ENCODE measurements at places on chromosomes 4 and X. TPM values are rescaled to one million over a fixed set of nuclear protein-coding genes. Genes with fewer than 3 reads are reported as not detected.

Gene TCP11X2
- total RNA-seq = not detected

DNA sequence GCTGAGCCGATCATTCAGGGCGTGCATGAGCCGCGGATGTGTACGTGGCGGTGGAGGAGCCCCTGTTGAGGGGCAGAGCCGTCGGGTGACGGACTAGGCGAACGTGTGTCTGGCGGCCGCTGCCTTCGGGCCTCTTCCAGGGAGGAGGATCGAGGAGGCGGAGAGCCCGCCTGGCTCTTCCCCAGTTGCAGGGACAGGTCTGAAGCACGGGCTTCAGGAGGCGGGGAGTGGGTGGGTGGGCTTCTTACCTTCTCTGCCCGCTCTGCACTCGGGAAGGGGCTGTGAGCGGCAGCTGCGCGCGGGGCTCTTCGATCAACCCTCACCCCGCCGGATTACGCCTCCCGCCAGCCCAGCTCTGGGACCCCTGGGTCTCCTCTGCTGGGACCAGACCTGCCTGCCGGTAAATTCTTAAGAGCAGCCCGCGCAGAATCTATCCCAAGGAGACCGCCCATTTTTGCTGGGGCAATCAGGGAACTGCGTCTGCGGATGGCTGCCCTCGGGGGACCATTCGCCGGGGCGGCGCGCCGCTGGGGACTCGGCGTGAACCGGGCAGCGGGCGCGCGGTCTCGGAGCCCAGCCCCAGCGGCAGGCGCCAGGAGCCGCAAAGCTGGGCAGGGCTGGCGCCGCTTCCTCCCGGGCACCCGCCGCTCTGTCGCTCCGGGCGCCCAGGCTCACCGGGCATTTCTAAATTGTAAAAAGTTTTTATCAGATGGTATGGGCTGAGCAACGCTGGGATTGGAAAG is 4.9 kb downstream of the PLAC8 start:
- DNase-seq = no peak

GRCh38 chr4:1021386-1022050 is 10.1 kb downstream of the FGFRL1 start:
- DNase-seq = no peak

GRCh38 chr4:55068522-55068921 is 56.9 kb downstream of the KDR start:
- no peak for DNase-seq

- no peak for DNase-seq
These were observed 999 bp upstream of the KLHL15 start for GRCh38 chrX:24027985-24028384.

DNA sequence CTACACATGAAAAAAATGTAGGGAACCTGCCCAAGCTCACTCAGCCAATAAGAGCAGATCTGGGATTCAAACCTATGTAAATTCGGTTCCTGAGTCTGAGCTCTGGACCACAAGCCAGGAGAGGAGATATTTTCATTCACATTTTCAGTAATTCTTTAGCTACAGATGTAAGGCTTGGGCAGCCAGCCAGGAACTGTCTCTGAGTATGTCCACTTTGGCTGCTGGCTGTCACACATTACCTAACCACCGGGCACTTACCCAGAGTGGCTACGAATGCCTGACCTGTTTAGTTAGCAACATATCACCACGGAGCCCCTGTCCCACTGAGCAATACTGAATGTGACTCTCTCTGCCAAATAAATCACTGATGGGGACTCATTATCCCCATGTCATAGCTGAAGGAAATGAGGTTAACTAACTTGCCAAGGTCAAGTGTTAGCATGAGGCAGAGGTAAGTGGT is 15.3 kb downstream of the USP46 start:
- peak; percentile 72 for DNase-seq

DNA sequence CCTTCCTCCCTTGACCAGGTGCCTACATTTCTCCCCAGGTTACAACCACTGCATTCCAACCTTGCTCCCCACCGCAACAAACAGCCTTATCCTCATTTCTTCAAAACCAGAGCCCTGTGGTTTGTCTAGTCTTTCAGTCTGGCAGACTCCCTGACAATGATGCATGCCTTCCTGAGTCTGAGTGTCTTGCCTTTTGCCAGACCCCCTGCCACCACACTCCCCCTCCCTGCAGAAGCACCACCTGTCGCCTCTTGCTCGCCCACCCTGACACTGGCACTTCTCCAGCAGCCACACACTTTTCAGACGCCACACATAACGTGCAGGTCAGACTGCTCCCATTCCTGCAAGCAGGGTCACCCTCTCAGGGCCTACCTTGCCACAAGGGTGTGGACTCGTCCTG is 349.2 kb upstream of the NOCT start:
- no peak for DNase-seq

GRCh38 chrX:7889680-7890079 is 37.5 kb downstream of the PNPLA4 start:
- DNase-seq = no peak

DNA sequence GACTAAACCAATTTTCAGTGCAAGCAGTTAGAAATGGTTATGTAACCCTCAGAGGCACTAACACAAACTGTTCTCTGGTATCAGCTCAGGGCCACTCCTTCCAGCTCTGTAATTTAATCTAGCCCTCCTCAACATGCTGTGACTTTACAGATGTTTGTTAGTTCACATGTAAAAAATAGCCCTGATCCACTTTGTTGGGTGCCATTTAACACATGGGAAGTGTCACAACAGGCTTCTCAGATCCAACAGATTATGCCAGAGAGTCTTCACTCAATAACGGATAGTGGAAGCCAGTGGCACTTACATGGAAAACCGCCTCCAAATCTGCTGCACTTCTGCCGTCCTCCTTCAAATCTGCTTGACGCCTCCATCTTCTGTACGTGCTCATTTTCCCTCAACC is 51.6 kb downstream of the ATP8A1 start:
- DNase-seq = peak; percentile 2

Gene PAK3
- total RNA-seq = 0.90 TPM

- peak; percentile 33 for DNase-seq
These were observed 83.8 kb upstream of the C1QTNF7 start for GRCh38 chr4:15344041-15344440.

- DNase-seq = no peak
These were observed 30.7 kb downstream of the MSN start for GRCh38 chrX:65697915-65698796.

DNA sequence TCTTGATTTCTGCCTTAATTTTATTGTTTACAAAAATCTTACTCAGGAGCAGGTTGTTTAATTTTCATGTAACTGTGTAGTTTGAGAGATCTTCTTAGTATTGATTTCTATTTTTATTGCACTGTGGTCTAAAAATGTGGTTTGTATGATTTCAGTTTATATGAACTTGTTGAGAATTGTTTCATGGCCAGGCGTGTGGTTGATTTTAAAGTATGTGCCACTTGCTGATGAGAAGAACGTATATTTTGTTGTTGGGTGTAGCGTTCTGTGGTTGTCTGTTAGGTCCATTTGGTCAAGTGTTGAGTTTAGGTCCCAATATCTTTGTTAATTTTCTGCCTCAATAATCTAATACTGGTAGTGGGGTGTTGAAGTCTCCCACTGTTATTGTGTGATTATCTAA is 996.8 kb downstream of the PCDH19 start:
- no peak for DNase-seq

GRCh38 chrX:76428243-76429130 is 977 bp downstream of the MAGEE1 start:
- no peak for DNase-seq

Gene MAGEC2
- 0.09 TPM for total RNA-seq

Gene TMPRSS11B
- not detected for total RNA-seq

DNA sequence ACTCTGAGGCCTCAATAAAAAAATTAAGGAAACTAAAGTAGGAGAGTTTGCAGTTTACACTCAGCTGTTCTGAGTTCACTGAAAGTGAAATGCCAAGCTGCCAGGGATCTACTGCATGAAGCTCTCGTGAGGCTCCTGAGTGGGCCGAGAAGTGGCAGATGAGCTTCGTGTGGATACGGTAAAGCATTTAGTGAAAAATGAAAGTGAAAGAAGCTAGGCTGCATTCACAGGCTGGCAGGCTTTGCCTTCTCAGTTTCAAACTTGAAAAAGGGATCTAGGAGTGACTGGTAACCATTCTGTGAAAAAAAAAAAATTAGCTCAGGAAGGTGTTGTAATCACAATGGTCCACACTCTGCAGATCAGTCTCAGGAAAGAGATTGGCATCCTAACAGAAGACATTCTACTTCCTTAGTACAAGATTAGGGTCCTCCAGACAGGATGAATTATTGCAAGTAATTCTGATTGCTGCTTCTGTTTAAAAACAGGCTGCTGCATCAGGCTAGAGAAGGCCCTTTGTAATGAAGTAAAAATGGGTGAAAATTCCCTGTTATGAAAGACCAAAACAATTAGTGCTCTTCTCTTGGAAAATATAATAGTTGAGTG is 679.9 kb downstream of the RPA4 start:
- DNase-seq = peak; percentile 72

GRCh38 chrX:45070116-45071007 is 130.3 kb downstream of the DIPK2B start:
- DNase-seq = peak; percentile 77

DNA sequence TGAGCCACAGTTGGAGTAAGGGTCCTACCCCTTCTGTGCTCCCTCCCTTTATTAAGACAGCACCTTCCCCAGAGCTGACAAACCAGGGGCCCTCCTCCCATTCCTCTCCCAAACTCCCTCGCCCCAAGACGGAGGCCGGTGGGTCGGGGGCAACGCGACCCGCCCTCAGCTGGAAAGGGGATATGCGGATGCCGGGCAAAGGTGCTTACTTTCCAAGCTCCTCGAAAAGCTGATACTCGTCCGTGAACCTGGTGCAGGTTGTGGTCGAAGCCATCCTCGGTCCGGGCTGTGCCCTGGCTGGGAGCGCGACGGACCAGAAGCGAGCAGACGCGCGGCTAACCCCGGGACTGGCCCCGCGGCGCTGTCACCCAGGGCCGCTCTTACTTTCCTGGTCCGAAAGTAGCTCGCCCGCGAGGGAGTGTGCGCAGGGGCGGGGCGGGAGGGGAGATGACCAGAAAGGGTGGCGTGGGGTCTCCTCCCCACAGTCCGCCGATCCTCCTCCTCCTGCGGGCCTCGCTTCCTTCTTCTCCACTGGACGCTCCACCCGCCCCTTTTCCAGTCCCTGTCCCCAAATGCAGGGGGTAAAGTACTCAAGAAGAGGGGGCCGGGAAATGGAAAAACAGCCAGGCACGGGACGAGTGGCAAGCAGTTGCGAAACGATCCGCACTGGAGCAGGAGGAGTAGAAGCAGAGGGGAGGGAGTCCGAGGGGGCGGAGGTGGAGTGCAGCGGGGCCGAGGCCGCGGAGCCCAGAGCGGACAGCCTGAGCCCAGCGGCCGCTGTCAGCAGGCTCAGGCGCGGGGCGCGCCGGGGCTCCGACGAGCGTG is 531 bp downstream of the CAMK2D start:
- DNase-seq = peak; percentile 82

GRCh38 chr4:73684097-73684496 is 56.3 kb upstream of the CXCL8 start:
- peak; percentile 37 for DNase-seq

GRCh38 chr4:77229433-77229832 is 72.4 kb downstream of the CCNG2 start:
- no peak for DNase-seq

Gene SH3BP2
- 30.8 TPM for total RNA-seq

DNA sequence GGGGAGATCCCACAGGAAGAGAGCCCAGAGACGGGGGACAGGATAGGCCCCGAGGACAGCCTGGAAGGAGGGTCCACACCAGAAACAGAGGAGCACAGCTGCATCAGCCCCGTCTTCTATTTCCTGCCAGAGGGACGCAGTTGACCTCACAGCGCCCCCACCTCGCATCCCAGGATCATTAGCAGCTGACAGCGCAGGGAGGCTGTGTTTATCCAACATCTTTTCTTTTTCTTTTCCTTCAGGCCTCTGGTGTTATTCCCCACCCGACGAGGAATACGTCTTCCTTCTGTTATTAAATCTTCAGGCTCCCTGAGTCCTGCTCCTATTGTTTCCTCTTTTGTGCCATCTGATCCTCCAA is 75.4 kb downstream of the DCHS2 start:
- DNase-seq = no peak

Gene COX7B2
- not detected for total RNA-seq

Gene NDST4
- not detected for total RNA-seq

Gene PROM1
- total RNA-seq = under 0.01 TPM

- peak; percentile 46 for DNase-seq
These were observed 131.9 kb downstream of the RTL3 start for GRCh38 chrX:78527263-78527662.

DNA sequence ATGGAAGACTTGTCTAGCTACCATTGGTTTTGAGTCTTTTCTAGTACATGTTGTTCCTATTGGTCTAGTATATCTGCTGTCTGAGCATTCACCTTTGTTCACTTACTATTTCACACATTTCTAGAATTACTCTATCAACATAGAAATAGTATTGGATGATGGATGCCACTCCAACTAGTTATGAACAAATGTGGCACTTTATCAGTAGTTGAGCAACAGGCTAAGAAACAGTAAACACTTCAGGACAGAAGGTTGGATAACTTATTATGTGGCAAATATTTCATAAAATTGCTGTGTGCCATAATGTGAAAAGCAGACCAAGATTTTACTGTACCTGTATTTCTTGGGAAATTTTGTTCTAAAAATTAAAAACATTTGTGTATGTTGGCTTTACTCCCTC is 42.4 kb upstream of the GLRA3 start:
- no peak for DNase-seq

Gene LPAR4
- total RNA-seq = 1.3 TPM

- DNase-seq = peak; percentile 41
These were observed 2.7 kb upstream of the ASB5 start for GRCh38 chr4:176271749-176272148.

- DNase-seq = peak; percentile 5
These were observed 1.1 kb upstream of the USP38 start for GRCh38 chr4:143183513-143184216.

- no peak for DNase-seq
These were observed 17.0 kb upstream of the HPF1 start for GRCh38 chr4:169774466-169775445.

- peak; percentile 72 for DNase-seq
These were observed 134.1 kb downstream of the SLC4A4 start for GRCh38 chr4:71472946-71473345.
